ENCODE measurements at places on chromosomes 6 and 20. TPM values are rescaled to one million over a fixed set of nuclear protein-coding genes. Genes with fewer than 3 reads are reported as not detected.

- no peak overlapping the region for H3K27ac ChIP-seq
- DNase-seq, result no peak
- H3K27me3 ChIP-seq, result peaks cover 3% of the 10 kb centered on the region
- no peaks in the 10 kb centered on the region for H3K4me1 ChIP-seq
- no peak overlapping the region for H3K4me3 ChIP-seq
Observed at GRCh38 chr6:6655805-6656251, 67.3 kb downstream of the LY86 start.

MAP7 gene
- total RNA-seq, result 51.1 TPM

- H3K36me3 ChIP-seq, result no peaks in the 10 kb centered on the region
- no peak for DNase-seq
- no peaks in the 10 kb centered on the region for H3K27me3 ChIP-seq
- H3K27ac ChIP-seq, result no peak overlapping the region
- no peak overlapping the region for H3K4me3 ChIP-seq
- peaks cover 7% of the 10 kb centered on the region for H3K4me1 ChIP-seq
Observed at GRCh38 chr6:28979679-28980078, 25.4 kb downstream of the ZNF311 start.

DNA sequence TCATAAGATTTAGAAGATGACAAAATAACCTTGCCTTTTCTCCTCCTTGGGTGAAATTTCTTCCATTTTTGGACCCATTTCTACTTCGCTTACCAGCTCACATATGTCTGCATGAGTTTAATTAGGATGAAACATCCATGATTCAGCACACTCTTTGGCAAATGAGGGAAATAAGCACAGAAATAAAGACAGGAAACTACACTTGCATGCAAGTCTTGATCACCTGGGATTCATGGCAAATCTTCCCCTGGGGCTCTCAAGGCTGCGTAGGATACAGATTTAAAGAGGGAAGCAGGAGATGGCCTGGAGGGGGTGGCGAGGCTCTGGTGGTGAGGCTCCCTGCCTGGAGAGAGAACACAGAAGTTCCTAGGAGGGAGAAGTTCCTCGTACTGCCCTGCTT, 147.8 kb downstream of the EDN3 start:
- H3K4me1 ChIP-seq, result no peaks in the 10 kb centered on the region
- no peak overlapping the region for H3K27ac ChIP-seq
- no peak for DNase-seq
- H3K36me3 ChIP-seq, result no peaks in the 10 kb centered on the region
- no peaks in the 10 kb centered on the region for H3K27me3 ChIP-seq
- no peak overlapping the region for H3K4me3 ChIP-seq

DNA sequence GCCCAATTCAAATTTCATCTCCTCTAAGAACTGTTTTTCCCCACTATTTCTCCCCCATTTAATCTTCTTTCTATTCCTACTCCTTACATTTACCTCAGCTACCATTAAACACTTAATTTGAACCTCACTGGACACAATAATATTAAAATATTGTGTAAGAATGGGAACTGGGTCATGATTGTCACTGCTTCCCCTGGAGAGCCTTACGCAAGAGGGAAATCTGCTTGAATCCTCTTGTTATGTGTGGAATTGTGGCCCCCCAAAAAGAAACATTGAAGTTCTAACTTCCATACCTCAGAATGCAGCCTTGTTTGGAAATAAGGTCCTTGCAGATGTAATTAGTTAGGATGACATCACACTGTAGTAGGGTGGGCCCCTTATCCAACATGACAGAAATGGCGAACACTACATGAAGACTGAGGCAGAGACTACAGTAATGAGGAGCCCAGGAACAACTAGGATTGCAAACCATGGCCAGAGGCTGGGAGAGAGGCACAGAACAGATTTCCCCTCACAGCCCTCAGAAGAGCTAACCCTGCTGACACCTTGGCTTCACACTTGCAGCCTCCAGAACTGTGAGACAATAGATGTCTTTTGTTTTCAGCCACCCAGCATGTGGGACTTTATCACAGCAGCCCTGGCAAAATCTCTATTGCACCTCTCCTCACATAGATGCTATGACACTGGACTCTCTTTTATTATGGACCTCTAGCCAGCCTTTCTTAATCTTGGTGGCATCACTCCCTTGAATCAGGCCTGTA, 29.9 kb downstream of the HIVEP2 start:
- H3K36me3 ChIP-seq, result peaks cover 14% of the 10 kb centered on the region
- H3K4me1 ChIP-seq, result peaks cover 8% of the 10 kb centered on the region
- no peaks in the 10 kb centered on the region for H3K27me3 ChIP-seq
- H3K4me3 ChIP-seq, result no peak overlapping the region

DNA sequence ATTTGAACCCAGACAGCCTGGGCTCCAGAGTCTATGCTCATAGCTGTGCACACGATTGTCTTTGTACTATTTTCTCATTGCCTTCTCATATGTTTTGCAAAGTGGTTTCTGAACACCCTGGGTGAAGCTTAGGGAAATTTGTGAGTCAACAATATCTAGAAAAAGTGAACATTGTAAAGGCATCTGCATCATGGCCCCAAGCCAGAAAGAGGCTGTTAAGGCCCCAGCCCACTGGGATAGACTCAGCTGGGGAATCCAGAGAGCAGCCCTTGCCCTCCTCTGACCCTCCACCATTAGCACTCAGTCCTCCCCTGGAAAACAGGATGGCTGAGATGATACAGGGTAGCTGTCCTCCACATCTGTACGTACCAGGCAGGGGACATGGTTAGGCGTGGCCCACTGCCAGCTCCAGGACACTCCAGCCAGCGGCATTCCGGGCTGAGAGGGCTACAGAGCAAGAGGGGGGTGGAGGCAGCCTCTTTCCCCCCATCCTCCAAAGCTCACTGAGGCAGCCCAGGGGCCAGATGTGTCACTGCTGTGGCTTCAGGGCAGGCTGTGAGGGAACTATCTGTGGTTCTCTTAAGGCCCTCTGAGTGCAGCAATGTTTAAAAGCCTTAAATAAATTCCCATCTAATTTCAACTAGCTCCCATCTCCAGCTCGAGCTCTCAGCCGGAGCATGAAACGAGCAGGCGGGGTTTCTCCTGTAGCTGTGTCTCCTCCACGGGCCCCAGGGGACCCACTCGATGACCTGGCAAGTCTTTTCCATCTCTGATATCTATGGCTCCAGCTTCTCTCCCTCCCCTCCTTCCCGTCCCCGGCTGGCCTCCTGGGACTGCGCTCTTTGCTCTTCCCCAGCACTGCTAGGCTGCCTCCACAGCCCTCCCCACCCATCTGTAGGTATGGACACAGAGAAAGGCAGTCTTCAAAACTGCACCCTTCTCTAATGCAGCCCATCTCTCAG, 209.4 kb upstream of the LRFN2 start:
- peaks cover 3% of the 10 kb centered on the region for H3K4me1 ChIP-seq
- DNase-seq, result no peak
- peaks cover 2% of the 10 kb centered on the region for H3K36me3 ChIP-seq
- H3K27me3 ChIP-seq, result no peaks in the 10 kb centered on the region
- no peak overlapping the region for H3K4me3 ChIP-seq
- H3K27ac ChIP-seq, result no peak overlapping the region

ANKRD6 gene
- total RNA-seq, result 5.4 TPM

DNA sequence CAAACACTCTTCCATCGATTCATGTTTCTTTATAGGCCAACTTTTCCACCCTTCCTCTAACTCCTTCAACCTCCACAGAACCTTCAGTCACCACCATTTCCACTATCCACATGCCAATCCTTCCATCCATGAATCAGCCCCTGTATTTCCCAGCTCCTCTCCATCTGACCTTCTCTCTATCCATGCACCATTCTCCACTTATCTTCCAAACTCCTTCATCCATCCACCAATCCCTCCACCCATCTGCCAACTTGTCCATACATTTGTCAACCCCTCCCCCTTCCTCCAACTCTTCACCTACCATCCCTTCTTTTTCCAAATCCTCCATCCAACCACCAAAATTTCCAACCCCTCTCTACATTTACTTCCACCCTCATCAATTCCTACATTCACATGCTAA, 49.9 kb downstream of the MAFB start:
- H3K27ac ChIP-seq, result no peak overlapping the region
- H3K4me3 ChIP-seq, result no peak overlapping the region
- H3K36me3 ChIP-seq, result no peaks in the 10 kb centered on the region

MDFI gene
- 40.9 TPM for total RNA-seq

GRCh38 chr6:88785478-88785877, 177.9 kb downstream of the RNGTT start:
- H3K4me1 ChIP-seq, result no peaks in the 10 kb centered on the region
- no peaks in the 10 kb centered on the region for H3K27me3 ChIP-seq
- no peak for DNase-seq

DNA sequence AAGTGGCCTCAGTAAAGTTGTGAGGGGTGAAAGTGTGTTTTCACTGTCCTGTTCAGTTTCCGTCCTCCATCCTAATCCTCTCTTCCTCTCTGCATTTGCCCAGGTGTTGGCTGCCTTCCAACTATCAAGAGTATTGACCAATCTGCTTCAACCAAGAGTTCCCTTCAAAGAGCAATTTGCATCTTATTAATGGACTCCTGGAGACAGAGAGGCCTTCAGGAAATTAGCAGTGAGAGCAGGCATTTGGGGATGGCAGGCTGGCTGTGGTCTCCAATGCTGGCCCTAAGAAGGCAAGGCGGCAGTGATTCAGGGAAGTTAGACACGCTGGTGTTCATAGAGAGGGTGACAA, 77.2 kb downstream of the GPR6 start:
- no peak for DNase-seq
- H3K4me1 ChIP-seq, result no peaks in the 10 kb centered on the region
- no peak overlapping the region for H3K4me3 ChIP-seq
- H3K27me3 ChIP-seq, result no peaks in the 10 kb centered on the region
- H3K27ac ChIP-seq, result no peak overlapping the region

GPX5 gene
- not detected for total RNA-seq

PRL gene
- total RNA-seq, result not detected
